ENCODE measurements at places on chromosomes 16 and 17. TPM values are rescaled to one million over a fixed set of nuclear protein-coding genes. Genes with fewer than 3 reads are reported as not detected.
A peak's percentile ranks its signal among the peaks of the same experiment; 100 is the strongest.

The ATP6V0A1 gene
- 52.5 TPM for total RNA-seq

The ZNF287 gene
- total RNA-seq = 8.5 TPM

The TPSG1 gene
- total RNA-seq = not detected

DNA sequence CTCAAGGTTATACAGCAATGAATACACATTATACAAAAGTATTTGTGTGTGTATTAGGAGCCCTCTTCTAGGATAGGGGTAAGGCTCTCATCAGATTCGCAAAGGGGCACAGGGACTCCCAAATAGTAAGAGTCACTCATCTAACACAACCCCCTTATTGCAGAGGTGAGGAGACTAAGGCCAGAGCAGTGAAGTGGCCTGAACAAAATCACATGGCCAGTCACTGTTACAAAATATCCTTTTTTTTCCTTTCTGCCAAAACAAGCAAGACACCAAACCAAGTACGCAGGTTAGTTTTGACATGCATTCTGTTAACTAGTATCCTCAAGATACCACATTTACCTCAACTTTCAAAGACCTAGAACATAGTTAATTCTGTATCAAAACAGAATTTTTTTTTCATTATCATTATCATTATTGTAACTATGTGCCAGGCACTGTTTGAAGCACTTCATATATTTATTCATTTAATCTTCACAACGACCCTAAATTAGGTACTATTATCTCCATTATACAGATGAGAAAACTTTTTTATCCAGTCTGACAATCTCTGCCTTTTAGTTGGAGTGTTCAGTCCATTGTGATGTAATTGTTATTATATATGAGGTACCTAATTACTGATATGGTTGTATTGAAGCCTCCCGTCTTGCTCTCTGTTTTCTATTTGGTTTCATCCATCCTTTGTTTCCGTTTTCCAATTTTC is 25.7 kb downstream of the MMD start:
- peaks cover 6% of the 10 kb centered on the region for H3K36me3 ChIP-seq
- DNase-seq = no peak
- no peaks in the 10 kb centered on the region for H3K4me1 ChIP-seq
- no peak overlapping the region for H3K4me3 ChIP-seq

DNA sequence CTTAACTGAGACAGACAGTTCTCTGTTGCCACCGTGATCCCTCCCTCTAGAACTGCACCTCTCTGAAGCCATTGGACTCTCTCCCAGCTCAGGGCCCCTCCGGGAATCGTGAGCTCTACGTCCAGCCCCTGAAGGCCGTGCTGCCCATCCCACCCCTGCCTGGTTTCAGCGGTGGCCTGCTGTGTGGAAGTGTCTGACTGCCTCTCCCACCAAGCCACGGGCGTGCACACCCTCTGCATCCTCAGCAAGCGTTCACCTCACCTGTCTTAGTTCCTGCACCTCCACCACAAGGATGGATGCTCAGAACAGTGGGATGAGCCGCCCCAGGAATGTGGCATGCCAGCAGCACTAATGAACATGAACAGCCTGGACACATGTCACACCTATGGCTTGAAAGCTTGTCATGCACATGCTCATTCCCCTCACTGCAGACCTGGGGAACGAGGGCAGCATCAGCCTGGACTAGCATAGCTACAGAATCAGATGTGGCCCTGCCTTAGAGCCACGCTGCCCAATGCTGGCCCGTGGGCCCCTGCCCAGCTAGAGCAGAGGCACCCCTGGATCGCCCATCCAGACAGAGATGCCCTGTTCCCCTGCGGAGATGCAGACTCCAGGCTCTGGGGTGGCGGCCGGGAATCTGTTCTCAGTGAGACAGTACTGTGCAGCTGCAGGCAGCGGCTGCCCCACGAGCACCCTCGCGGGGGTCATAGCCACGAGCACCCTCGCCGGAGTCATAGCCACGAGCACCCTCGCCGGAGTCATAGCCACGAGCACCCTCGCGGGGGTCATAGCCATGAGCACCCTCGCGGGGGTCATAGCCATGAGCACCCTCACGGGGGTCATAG is 73.7 kb upstream of the CHMP6 start:
- no peaks in the 10 kb centered on the region for H3K36me3 ChIP-seq
- DNase-seq = peak; percentile 60
- no peaks in the 10 kb centered on the region for H3K27me3 ChIP-seq
- no peak overlapping the region for H3K4me3 ChIP-seq

- no peaks in the 10 kb centered on the region for H3K36me3 ChIP-seq
- H3K4me3 ChIP-seq = no peak overlapping the region
- H3K27me3 ChIP-seq = no peaks in the 10 kb centered on the region
- H3K4me1 ChIP-seq = no peaks in the 10 kb centered on the region
- H3K27ac ChIP-seq = no peak overlapping the region
These were observed 20.0 kb downstream of the ITGAE start for GRCh38 chr17:3780986-3781385.

DNA sequence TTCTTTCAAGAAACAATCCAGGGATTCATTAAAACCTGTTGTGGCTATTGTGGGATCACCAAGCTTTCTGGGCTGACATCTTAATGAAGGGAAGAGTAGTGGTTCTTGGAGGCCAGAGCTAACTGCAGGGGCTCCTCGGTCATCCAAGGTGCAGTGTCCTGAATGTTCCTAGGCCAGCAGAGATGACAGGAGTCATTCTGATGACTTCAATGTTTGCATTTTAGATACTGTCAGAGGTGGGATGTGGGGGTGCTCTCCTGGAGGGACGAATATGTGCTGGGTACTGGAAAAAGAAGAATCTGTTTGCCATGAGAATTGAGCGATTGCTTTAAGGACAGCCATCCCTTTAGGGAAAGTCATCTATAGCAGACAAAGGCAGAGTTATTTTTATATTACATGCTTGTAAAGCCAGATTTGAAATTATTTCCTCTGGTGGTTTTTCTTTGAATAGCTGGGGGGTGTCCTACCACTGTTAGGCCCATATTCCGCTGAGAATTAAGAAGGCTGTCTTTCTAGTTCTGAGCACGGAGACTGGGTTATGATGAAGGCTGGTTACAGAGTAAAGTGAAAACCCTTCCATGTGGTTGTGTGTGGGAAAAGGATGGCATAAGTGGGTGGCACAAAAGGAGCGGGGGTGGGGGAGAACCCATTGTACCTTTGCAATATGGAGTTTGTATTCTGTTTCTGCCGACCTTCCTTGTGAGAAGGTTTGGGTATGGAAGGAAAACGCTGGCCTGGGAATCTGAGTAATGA is 7.4 kb downstream of the HLF start:
- H3K4me1 ChIP-seq = peaks cover 13% of the 10 kb centered on the region
- H3K27ac ChIP-seq = no peak overlapping the region
- peaks cover 32% of the 10 kb centered on the region for H3K27me3 ChIP-seq
- DNase-seq = no peak

GRCh38 chr17:73227379-73227778 is 34.3 kb downstream of the CPSF4L start:
- H3K36me3 ChIP-seq = peaks cover 6% of the 10 kb centered on the region
- DNase-seq = no peak
- H3K4me3 ChIP-seq = peak overlapping the region; percentile 19
- H3K4me1 ChIP-seq = peaks cover 45% of the 10 kb centered on the region
- peak overlapping the region; percentile 32 for H3K27ac ChIP-seq

- H3K4me1 ChIP-seq = peaks cover 61% of the 10 kb centered on the region
- no peak overlapping the region for H3K4me3 ChIP-seq
- no peak for DNase-seq
- peak overlapping the region; percentile 65 for H3K27ac ChIP-seq
- H3K27me3 ChIP-seq = no peaks in the 10 kb centered on the region
These were observed 23.2 kb downstream of the ITGB3 start for GRCh38 chr17:47276868-47277267.
